Stimulated activated CD4-positive, alpha-beta T cell treated with anti-CD3 and anti-CD28 coated beads, Interleukin-4, amount 100 ng/mL, for 4 hours (primary cell): ENCODE measurements at places on chromosomes 2 and 18.

DNA sequence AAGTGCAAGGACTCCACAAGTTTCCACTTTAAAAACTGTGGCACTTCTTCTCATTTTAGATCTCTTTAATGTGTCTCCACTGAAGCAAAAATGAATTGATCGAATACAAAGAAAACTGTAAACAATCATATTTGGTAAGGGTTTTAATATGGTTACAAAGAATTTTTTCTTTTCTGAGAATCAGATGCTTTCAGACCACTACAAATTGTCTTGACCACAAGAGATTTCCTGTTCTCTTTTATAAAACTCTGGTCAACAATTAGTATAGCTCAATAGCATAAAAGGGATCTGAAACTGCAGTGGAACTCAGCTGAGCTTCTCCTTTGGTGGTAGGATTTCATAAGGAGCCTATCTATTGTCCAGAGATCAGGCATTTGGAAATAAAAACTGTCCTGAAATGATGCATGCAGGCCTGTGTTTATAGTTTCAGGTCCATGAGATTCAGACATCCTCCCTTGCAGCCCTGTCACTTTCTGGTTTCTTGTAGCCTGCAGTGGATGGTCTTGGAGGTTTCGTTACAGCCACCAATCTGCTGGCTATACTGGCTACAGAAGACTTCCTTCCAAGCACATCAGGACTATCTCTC is 120.0 kb downstream of the DOCK10 start:
- no peak for DNase-seq

DNA sequence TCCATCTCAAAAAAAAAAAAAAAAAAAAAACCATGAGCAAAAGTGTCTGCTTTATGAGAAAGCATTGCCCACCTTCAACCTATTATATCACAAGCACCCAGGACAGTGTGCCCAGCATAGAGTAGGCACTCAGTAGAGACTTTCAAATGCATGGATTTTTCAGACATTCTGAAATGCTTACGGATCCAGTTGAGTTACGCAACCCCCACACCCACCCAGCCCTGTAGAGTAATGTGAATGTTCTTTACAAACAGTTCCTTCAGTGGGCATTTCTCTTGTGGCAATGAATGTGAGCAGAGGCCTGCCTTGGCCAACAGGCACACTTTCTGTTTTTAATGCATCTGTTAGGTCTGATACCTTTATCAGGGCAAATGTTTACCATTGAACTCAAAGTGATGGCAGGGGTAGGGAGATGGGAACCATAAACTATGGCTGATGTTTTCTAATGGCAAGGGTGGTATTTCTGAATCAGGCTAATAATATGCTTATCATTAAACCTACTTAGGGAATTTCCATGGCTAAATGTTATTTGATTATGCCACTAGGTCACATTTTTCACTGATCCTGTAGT is 65.0 kb upstream of the RPL31 start:
- DNase-seq = no peak

- DNase-seq = peak; percentile 66
These were observed 6.5 kb downstream of the PTMA start for GRCh38 chr2:231714639-231715498.

- no peak for DNase-seq
These were observed 2.4 kb downstream of the TEKT4 start for GRCh38 chr2:94873362-94874276.

GRCh38 chr2:76073992-76074604 is 363.4 kb upstream of the GCFC2 start:
- no peak for DNase-seq

DNA sequence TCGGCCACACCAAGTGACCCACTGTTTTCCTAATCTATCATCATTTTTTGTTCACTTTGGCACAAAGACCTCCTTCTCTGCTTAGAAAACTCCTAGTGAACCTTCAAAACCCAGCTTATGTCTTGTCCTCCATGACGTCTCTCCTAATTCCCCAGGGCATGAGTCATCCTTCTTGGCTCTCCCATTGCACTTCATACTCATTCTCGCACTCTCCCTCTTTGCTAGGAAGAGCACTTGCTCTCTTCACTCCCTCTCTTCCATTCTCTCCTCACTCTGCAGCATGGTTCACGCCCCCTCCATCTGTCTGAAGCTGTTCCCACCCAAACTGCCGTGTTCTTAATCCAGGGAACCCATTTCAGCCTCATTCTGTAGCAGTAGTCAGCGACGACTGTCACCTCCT is 103.9 kb downstream of the MRO start:
- no peak for DNase-seq

GRCh38 chr2:55225481-55226020 is 6.5 kb downstream of the CLHC1 start:
- DNase-seq = no peak

GRCh38 chr2:158994920-158995676 is 26.7 kb downstream of the TANC1 start:
- no peak for DNase-seq

- no peak for DNase-seq
These were observed 138.3 kb downstream of the DDX1 start for GRCh38 chr2:15729709-15730544.

DNA sequence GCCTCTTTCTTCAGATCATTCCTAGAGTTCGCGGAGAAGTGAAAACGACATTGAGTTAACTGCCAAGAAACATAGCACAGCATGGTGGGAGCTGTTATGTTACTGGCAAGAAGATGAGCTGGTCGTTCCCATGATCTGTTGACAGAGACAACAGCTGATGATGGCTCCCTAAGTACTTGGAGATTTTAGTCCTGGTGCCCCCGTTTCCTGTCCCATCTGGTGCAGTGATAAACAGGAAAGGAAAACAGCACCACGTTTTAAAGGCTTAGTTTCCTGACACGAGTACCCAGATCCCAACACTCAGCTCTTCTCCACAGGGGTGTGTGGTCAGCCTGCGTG is 56.4 kb upstream of the KCNG2 start:
- DNase-seq = no peak

- no peak for DNase-seq
These were observed 22.5 kb downstream of the SH3RF3 start for GRCh38 chr2:109151519-109151918.

- no peak for DNase-seq
These were observed 168.7 kb downstream of the TMEM247 start for GRCh38 chr2:46647766-46648742.

DNA sequence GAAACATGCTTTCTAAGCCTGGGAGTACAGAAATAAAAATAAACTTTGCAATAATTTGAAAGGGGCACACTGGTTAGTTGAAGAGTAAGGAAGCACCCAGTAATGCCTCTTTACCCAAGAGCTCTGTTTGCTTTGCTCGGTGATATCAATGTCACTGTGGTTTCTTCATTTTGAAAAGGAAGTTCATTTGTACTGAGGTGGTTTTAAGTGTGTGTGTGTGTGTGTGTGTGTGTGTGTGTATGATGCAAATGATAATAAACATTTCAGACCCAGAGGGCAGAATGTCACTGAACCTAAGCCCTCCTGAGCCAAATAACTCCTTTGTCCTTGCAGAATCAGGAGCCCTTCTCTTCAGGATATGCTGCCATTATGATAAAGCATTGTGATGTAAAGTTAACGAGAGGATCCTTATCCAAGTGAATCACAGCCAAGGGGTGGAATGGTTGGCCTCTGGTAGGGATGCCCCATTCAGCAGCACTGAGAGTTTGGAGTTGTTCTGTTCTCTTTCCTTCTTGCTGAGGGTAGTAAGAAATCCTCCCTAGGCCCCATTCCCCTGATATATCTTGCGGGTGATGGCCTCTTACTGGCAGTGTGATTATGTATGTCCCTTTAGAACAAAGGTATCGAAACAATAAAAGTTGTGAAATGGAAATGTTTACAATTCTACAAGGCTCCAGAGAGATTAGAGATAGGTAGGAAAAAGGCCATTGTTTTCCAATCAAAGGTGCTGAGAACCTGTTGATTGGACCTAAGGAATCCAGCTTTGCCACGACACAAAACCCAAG is 7.6 kb downstream of the ITGA6 start:
- DNase-seq = no peak

DNA sequence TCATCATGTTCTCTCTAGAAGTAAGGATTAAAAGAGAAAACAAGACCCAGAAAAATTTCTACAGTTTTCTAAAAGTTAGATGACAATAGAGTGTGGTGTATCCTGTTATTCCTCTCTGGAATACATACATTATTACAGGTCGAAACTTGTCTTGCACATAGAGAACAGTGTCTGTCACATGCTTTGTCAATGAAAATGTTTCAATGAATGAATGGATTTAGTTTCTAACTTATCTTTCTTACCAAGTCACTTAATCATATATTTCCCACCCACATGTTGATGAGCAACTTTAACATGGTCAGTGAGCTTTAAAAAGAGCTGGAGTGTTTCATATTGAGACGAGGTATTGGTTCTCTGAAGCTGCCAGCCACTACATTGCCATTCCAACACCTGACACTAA is 4.3 kb downstream of the DSG4 start:
- DNase-seq = no peak

DNA sequence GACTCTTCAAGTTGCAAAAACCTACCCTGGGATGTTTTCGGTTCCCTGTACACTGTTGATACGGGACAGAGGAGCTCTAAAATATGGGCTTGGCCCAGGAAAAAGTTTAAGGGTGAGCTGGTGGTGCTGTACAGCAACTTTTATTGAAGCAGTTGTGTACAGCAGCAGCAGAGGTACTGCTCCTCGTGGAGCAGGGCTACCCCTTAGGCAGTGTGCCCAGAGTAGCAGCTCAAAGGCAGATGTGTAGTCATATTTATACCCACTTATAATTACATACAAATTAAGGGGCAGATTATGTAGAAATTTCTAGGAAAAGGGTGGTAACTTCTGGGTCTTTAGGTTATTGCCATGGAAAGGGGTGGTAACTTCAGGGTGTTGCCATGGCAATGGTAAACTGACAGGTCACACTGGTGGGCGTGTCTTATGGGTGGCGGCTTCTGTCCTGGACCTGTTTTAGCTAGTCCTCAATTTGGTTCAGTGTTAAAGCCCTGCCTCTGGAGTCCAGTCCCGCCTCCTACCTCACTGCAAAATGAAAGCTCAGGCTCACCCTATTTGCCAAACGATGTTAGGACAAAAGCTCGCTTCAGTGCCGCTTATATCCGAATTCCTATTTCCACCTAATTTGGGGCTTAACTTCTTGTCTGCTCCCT is 203.2 kb downstream of the ETAA1 start:
- DNase-seq = no peak

- no peak for DNase-seq
These were observed 46.3 kb downstream of the PSMG2 start for GRCh38 chr18:12749121-12749520.

DNA sequence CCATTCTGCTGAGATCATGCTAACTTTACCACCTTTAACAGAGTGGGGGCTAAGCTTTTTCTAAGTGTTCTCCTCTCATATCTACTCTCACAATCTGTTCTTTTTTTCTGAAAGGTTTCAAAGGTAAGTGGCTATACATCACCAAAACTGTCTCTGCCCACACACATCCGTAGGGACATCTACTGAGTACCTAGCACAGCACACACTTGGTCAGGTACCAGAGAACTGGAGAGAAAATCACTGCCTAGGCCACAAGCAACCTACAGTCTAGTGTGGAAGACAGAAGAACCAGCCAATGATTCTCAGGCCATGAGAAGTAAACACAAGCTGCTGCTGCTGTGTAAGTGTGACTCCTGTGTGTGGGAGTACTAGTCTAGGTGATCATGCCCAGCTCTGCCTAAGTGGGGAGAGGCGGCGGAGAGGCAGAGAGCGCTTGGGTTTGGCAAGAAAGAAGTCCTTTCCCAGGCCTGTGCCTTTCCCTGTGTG is 176.1 kb upstream of the ZFP36L2 start:
- DNase-seq = no peak

DNA sequence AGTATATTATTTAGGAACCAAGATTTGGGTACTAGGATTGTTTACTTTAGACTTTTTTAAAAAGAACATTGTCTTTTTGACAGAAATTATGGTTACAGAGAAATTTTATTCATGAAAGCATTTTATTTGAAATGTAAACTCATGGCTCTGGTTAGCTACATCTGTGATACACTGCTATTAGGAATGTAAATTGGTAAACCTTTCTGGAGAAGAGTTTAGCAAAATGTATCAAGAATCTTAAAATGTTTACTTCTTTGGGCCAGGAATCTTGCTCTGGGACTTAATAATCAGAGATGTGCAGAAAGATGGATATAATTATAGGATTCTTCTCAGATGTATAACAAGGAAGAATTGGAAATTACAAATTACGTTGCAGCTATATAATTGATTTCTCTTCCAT is 19.7 kb downstream of the MAP3K20 start:
- DNase-seq = no peak

- no peak for DNase-seq
These were observed 355.2 kb downstream of the GALNT13 start for GRCh38 chr2:154226931-154227330.

DNA sequence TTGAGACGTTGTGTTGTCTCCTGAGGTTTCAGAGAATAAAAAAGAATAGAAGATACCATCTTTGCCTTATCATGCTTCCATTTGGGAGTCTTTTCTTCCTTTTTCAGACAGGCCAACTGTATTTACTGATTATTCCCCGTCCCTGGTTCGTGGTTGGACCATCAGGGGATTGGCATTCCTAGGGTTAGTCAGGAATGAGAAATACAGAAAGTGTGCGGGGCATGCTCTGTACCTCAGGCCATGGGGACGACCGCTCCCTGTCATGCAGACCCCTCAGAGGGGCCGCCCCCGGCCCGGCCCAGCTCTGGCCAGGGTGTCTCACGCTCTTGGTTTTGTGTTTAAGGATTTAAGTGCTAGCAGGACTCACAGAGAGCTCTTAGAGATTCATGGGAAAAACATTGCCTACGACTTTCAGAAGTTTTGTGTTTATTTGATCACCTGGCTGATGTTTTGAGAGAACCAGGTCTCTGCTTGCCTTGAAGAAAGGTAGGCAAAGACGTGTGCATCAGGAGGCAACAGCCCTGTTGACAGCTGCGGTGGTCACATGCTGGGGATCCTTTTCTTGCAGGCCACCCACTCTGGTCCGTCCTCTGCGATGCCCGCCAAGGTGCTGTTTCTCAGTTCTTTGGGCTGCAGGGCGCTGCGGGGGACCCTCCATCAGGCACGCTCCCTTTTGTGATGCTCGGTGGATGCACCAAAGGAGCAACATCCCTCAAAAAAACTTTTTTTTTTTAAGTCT is 317.8 kb downstream of the AGAP1 start:
- DNase-seq = no peak

GRCh38 chr2:46216213-46216612 is 81.0 kb upstream of the EPAS1 start:
- DNase-seq = no peak

DNA sequence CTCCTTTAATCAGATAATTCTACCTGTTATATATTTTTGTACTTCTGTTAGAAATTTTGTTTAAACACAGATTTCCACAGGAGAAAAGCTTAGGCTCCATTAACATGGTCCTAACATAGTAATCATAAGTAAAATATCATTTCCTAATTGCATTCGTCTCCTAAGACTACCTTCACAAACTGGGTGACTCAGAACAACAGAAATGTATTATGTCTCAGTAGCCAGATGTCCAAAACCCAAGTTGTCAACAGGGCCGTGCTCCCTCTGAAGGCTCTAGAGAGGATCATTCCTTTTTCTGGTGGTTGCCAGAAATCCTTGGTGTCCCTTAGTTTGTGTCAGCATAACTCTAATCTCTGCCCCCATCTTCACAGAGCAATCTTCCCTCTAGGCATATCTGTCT is 5.4 kb downstream of the FBXO15 start:
- DNase-seq = no peak
